Left kidney (tissue), 8 donors: ENCODE measurements at places on chromosomes 7 and 10. TPM values are rescaled to one million over a fixed set of nuclear protein-coding genes. Genes with fewer than 3 reads are reported as not detected.
A peak's percentile ranks its signal among the peaks of the same experiment; 100 is the strongest.

DNA sequence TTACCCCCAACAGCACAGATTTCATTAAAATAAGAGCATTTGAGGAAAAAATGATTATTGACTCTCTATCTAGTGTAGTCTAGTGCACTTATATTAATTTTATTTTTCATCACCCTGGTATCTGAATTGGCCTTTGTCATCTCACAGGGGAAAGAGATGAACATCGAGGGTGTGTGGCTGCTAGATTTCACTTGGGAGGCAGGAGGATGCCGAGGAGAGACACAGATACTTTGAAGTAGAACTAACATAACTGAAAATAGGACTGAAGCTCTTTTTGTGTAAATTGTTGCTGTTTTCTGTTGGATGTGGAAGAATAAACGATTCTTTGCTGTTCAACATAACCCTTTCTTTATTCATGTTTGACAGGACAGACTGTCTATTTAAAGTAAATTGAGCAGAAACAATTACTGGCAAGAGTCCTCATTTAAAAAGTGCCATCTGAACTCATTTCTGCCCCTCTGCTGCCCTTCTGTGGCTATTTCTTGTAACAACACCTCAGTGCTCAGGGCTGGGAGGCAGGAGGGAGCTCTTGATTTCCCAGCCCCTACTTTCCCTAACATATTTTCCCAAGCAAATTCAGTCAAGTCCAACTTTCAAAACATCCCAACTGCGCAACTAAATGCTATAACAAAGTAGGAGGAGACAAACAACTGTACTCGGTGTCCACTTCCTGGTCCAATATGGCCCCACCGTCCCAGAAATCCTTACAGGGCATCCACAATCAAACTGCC lies 15.6 kb downstream of the LYZL1 start:
- peak; percentile 85 for DNase-seq

GRCh38 chr7:93146036-93146435 lies 2.1 kb downstream of the SAMD9L start:
- DNase-seq = no peak

DNA sequence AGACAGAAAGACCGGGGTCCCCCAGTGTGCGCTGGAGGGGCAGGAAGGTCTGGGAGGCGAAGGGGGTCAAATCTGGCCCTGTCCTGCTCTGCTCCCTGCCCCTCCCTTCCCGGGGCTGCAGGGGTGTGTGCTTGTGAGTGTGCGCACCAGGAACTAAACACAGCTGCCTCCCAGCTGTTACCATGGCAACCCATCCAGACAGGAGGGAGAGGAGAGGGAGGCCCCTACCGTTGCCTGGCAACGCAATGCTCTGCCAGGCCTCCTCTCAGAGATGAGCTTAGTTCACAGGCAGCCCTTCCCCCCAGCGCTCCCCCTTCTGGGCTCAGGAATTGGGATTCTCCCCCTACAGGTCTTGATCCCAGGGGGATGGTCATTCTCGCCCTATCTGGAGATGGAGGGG lies 6.1 kb downstream of the NYAP1 start:
- peak; percentile 97 for DNase-seq

- DNase-seq = no peak
These were observed 60.7 kb downstream of the LHPP start for GRCh38 chr10:124522131-124522932.

DNA sequence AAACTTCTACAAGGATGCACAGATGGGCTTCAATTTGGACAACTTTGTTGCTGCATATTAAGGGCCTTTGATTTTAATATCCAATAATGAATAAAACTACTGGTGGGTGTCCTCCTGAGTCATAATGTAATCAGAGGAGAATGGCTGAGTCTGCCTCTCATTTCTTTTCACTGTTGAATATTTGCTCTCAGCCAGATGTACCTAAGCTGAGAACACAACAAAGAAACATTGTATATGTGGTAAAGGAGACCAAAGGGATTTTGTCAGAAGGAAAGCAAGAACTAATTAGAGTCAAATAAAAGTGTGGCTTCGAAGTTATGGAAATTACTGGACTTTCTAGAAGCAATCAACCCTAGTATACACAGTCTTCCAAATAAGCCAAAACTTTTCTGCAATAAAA lies 131.0 kb upstream of the BET1 start:
- no peak for DNase-seq

AFAP1L2 gene
- polyA plus RNA-seq = 39.1 TPM

DNA sequence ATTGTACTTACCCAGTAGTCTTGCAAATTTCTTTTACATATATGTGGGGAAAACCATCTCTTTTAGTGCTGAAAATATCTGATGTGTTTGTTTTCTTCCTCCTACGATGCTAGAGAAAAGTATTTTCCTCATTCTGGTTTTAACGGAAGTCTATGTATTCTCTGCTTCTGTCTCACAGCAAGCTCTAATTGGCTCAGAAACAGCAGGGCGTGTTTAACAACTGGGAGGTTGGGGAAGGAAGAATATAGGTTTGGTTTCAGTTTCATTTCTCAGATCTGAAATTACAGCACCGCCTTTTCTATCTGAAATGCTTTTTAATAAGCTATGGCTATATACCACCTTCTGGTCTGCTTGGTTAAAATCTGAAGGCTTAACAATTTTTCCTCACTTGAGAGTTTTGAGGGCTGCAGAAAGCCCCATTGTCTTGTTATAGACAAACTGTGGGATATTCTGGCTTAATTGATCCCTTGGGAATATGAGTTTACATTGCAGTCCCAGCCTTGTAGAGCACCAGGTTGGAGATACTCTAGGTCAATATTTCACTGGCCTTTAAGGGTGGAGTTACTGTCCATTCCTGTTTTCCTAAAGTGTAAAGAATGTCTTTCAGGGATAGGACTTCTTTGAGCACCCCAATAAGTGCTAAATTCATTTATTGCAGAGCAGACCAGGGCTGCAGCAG lies at the start of gene SAMD9:
TSS of gene SAMD9 (minus strand) at position 128 of the 679 bp plus-strand sequence. CDS start 11,882 bp downstream, outside the sequence.
- DNase-seq = peak; percentile 68

DNA sequence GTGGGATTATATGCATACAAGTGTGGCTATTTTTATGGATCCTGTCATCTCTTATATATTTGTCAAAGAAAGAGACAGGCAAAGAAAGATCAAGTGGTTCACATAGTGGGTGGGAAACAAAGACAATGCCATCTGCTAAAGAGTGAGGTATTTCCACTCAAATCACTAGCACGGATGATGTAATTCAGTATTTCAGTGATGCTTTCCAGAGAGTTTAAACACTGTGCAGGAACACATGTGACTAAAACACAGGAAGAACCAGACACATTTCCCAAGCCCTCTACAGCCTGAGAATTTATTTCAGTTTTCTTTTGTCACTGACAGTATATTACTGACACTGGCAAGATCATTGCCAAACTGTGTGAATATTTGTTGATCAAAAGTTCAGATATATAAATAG lies 885.7 kb upstream of the CELF2 start:
- DNase-seq = no peak

GRCh38 chr10:103731609-103732270 lies 123.6 kb downstream of the SH3PXD2A start:
- DNase-seq = no peak

DNA sequence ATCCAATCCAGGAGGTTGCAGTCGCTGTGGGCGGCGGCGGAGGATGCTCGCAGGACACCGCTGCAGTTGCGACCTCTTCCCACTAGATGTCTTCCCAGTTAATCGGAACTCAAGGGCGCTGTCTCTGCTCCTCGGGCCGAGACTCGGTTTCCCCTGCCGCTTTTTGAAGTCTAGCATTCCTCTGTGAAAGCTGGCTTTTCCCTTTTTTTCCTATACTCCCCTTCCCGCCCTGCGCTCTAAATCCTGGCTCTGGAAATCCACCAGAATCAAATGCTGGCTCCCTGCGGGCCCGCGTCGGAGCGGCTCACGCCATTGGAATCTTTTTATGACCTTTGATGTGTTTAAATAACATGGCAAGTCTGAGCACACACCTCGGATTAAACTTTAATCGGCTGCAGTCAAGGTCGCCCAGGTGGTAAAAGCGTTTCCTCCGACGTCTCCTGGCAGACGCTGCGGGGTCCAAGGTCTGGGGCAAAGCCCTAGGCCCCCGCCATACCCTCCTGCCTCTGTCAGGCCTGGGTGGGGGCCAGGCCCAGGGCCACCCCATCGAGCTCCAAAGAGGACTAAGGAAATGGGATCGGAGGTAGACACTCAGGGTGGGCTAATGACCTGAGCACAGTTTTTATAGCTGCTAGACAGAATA lies 10.7 kb upstream of the HOXA13 start:
- DNase-seq = no peak

DNA sequence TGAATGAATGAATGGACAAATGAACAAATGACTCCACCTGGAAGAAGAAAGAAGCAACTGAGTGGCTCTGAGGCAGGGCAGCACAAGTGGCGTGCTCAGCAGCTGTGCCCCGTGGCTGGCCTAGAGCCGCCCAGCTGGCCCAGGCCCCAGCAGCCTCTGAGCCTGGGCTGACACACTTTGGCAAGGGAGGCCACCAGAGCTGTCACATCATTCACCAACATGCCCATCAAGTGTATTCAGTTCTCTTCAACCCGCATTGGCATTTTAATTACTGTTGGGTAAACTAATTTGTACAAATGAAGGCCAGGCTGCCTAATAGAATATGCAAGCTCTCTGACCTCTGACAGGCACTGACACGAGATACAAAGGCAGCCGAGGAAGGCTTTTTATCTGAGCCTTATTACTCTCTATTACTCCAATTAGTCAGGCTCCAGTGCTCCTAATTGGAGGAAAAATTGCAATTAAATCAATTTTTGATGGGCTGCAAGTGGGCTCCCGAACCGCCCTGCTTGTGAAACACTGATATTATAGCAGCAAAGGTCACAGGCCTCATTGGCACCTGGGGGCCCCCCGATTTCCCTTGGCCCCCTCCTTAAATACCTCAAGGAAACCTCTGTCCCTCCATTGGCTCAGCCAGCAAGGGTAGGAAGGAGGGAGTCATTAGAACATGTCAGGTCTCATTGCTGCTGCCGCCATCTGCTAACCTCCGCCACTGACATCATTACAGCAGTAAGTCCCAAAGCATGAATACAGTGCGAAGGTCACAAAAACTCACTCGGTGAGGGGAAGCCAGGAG lies 41.9 kb downstream of the DPCD start:
- no peak for DNase-seq

GRCh38 chr7:51455948-51456347 lies 139.3 kb upstream of the COBL start:
- DNase-seq = no peak

SLC25A40 gene
- 46.1 TPM for polyA plus RNA-seq

GNAI1 gene
- polyA plus RNA-seq = 112 TPM

DNA sequence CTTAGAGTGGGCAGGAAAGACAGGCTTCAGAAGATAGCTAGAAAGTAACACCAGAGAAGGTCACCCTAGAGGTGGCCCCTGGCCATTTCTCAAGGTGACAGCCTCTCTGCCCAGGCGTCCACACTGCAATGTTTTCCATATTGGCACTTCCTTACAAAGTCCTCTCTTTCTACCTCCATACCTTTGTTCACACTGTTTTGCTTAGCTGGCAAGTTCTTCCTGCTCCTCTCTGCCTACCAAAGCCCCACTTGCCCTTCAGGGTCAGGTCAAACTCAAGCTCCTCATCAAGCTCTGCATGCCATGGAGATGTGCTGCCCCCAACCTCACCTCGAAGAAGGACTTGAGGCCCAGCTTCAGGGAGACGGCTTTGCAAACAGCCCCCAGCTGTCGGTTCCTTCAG lies 190.9 kb downstream of the KCNMA1 start:
- DNase-seq = no peak

DNA sequence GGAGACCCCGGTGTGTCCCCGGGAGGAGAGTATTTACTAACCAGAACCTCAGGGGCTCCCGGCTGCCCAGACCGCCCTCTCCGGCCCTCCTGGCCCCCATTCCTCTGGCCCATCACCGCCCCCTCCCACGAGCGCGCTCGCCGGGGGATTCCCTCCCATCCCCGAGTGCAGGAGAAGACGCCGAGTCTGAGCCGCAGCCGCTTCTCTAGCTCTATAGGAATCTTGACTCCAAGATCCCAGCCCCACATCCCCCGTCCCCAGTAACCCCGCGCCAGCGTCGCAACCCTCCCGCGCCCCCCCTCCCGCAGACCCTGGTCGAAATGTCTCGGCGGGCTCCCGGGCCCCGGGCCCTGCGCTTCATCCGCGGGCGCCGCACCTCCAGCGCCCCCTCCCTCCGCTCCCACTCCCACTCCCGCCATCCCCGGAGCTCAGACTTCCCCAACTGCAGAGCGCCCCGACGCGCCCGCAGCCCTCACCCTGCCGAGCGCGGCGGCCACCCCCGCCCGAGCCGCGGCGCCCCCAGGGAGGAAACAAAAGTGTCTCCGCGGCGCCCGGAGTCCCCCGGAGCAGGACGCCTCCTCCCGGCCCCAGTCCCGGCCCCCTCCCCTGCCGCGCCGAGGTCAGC lies 541 bp downstream of the ELMO1 start:
- DNase-seq = peak; percentile 30

GRCh38 chr7:114952296-114952695 lies 30.4 kb downstream of the MDFIC start:
- no peak for DNase-seq

- no peak for DNase-seq
These were observed 42.4 kb upstream of the NANOS1 start for GRCh38 chr10:118986815-118987790.

GRCh38 chr7:47935336-47935735 lies 12.9 kb downstream of the PKD1L1 start:
- DNase-seq = no peak

UBE3C gene
- polyA plus RNA-seq = 51.9 TPM

DNA sequence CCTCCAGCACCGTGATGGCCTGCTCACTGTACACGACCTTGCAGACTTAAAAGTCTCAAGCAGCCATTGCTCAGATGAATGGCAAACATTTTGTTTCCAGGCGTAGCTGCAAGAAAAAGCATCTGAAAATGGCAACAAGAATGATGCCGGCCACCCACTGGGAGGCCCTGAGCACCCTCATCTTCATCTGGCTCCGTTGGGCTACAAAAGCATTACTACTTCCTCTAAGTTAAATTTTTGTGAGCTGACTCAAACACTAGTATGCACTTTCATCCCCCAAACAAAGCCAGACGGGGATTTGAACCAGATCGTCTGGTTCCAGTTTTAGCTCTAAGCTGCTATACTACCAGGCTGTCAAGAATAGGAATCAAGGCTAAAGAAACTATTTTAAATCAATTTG lies 116.6 kb upstream of the CDK1 start:
- DNase-seq = no peak

SPDYE9 gene
- polyA plus RNA-seq = 1.5 TPM

GRCh38 chr7:70457482-70457881 lies 674.5 kb upstream of the GALNT17 start:
- DNase-seq = no peak
